ENCODE measurements at places on chromosomes 4 and X. TPM values are rescaled to one million over a fixed set of nuclear protein-coding genes. Genes with fewer than 3 reads are reported as not detected.

DNA sequence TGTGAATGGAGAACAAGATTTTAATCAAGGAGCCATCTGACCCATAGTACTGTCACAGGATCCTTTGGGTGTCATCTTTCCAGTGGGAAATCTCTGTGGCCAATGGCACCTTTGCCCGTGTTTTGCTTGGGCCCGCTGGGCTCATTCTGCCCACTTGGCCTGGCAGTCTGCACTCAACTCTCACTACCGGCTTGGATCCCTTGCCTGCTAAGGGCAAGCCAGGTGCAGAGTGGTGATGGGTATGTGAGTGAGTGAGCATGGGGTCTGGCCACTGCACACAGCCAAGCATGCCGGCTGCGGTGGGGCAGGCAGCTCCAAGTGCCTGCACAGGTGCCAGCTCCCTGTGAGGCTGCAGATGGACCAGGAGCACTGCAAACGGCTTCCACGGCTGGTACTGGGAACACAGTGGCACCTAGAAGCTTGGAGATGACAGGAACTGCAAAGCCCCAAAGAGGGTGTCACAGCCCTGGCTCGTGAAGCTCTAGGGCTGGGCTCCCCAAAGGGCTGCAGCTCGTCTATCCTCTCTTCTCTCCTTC is 454.5 kb downstream of the TMA16 start:
- no peak for DNase-seq

DNA sequence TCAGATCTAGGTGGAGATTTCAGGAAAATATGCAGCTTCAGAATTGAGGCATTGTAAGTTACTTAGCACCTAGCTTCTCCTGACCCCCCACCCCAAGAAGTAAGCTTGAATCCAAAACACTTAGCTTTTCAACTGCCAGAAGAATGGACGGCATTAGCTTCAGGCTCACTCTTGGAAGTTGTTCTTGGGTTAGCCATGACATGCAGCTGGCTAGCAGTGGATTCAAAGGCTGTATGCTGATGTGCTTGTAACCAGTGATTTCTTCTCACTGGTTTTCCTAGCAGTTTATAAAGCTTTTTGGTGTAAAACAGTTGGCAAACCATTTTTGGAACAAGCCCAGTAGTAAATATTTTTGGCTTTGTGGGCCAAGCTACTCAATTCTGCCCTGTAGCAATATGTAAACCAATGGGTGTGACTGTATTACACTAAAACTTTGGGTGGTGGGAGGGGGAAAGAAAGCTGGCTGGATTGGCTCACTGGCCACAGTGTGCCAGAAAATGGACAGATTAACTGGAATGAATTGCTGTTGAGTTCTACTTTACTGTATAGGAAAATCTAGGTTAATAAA is 85.6 kb downstream of the SHROOM2 start:
- DNase-seq, result no peak

GRCh38 chrX:74291964-74292807 is 11.8 kb upstream of the ZCCHC13 start:
- peak; percentile 74 for DNase-seq

GRCh38 chr4:39446842-39447573 is 11.7 kb downstream of the RPL9 start:
- peak; percentile 62 for DNase-seq

P2RY8 gene
- 87.6 TPM for total RNA-seq

TAF9B gene
- total RNA-seq, result 14.8 TPM

CT55 gene
- total RNA-seq, result not detected
